ENCODE measurements at places on chromosomes 3 and 15.

GRCh38 chr3:193446965-193447602 is 68.5 kb upstream of the ATP13A5 start:
- no peak for DNase-seq

DNA sequence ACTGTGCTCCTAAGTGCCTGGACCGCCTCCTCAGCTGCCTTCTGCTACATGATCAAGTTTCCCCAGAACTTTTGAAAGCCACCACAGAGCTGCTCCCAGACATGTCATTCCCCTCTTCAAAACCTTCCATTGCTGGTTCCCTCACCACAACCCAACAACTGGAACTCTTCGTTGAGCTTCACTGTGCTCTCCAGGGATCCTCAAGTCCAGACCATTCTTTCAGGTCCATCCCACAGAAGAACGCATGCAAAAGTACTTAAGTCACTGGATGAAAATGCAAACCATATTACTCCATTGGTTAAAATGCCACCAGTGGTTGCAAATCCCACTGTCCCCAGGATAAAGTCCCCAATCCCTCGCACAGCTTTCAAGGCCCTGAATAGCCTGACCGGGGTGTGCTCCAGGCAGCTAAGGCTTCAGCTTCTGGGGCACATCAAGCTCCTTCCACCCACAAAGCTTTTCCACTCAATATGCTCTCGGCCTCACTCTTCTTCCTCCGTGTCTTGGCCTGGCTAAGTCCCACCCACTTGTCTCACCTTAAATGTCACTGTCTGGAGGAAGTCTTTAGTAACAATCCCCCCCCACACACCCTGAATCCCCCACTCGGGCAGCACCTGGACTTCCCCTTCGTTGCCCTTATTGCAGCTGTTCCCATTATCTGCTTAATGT is 84.8 kb downstream of the XXYLT1 start:
- no peak for DNase-seq

- DNase-seq: no peak
Measured at GRCh38 chr3:48064292-48064829, 48.1 kb upstream of the MAP4 start.

- DNase-seq: no peak
Measured at GRCh38 chr3:36011791-36012190, 368.5 kb upstream of the STAC start.

- no peak for DNase-seq
Measured at GRCh38 chr15:78981532-78982313, 36.9 kb upstream of the CTSH start.

- DNase-seq: no peak
Measured at GRCh38 chr15:75031848-75032247, 8.5 kb downstream of the PPCDC start.

- no peak for DNase-seq
Measured at GRCh38 chr3:165642761-165643420, 194.3 kb downstream of the BCHE start.

- DNase-seq: peak; percentile 37
Measured at GRCh38 chr3:128878556-128879124, 780 bp upstream of the ACAD9 start.

DNA sequence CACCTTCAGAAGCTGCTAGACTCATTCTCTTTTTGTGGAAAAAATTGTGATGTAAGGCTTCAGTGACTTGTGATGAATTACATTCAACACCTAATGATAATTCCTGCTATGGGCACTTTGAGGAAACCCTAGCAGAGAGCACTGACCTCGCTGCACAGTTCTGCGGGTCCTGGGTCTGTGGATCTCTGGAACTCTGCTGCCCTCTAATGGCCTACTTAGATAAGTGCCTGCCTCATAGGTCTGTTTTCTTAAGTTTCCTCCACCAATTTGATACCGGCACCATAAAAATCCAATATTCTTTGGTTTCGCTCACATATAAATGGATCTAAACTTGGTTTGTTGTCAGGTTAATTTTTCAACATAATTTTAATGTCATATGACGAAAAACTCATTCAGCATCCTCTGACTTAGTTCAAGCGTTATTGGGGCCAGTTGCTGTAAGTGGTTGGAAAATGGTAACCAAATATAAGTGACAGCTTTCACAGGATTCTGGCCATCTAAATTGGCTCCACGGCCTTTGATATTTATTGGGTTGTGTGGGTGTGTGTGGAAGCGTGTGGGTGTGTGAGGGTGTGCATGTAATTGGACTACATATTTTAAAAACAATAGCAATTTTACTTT is 10.4 kb downstream of the SLITRK3 start:
- peak; percentile 55 for DNase-seq
